ENCODE measurements at places on chromosomes 6 and 20.

DNA sequence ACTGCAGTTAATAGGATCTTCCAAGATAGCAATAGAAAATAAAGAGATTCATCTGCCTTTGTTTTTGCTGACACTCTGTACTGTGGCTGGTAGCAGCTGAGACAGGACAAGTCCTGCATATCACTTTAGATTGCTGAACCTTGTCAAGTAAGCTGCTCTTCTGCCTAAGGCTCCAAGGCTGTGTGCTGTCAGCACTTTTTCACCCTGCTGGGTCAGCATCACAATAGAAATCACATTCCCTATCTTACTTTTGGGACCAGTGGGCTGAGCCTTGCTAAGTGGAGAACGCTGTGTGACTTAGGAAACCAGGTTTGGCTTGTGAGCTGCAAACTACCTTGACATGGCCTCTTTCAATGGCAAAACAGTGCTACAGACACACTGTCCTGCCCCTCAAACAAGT, 263.9 kb downstream of the FRK start:
- no peak for DNase-seq

GRCh38 chr20:62148908-62149314, 5.3 kb downstream of the SS18L1 start:
- DNase-seq, result no peak

DNA sequence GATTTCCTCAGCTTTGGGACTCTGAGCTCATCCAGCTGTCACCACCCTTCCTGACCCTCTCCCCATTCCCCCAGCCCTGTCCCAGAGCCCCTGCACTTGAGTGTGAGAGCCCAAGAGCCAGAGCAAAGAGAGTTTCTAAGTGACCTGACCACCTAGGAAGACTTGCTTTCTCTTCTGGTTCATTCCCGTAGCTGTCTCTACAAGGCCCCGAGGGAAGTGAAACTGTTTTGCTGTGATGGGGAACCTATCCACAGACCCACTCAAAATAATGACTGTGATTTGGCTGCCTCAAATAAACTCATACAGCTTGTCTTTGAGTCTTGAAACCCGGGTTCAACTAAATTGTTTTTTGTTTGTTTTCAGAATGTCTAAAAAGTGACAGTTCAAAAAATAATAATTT, 74.6 kb upstream of the XRN2 start:
- DNase-seq, result no peak

GRCh38 chr6:107114926-107115694, at the start of gene BEND3:
Gene BEND3, minus strand, starts transcription at chr6:107115515. Its CDS starts 16,230 bp downstream, at chr6:107099285.
- DNase-seq, result peak; percentile 43

DNA sequence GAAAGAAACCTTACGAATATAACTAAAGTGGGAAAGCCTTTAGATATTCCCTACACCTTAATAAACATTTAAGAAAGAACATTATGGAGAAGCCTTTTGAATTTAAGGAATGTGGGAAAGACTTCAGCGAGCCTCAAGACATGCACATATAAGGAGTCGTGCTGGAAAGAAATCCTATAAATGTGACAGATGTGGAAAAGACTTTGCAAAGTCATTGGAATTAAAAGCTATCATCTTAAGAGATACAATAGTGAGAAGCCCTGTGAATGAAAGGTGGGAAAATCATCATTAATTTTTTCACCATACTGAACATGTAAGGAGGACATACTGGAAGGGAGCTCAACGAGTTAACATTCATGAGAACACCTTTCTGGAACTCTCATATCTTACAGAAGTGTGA, 650.5 kb upstream of the DEFB115 start:
- no peak for DNase-seq
